ENCODE measurements at places on chromosomes 3 and 15.

DNA sequence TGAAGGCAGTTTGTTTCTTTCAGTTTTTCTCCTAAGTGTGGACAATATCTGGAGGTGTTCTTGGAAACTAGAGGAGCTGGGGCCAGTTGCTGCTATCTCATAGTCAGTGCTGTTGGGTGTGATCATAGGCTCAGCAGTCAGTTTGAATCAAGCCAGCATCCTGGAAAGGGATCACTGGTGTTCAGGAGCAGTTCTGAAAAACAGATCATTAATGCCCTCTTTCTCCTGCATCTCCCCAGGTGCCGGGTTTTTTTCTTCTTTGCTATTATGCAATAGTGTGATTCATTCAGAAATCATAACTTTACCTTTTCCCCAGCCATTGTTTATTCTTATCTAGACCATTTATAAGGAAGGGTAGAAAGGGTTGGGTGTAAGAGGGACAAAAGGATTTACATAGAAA, 24.0 kb downstream of the LNP1 start:
- DNase-seq: no peak

DNA sequence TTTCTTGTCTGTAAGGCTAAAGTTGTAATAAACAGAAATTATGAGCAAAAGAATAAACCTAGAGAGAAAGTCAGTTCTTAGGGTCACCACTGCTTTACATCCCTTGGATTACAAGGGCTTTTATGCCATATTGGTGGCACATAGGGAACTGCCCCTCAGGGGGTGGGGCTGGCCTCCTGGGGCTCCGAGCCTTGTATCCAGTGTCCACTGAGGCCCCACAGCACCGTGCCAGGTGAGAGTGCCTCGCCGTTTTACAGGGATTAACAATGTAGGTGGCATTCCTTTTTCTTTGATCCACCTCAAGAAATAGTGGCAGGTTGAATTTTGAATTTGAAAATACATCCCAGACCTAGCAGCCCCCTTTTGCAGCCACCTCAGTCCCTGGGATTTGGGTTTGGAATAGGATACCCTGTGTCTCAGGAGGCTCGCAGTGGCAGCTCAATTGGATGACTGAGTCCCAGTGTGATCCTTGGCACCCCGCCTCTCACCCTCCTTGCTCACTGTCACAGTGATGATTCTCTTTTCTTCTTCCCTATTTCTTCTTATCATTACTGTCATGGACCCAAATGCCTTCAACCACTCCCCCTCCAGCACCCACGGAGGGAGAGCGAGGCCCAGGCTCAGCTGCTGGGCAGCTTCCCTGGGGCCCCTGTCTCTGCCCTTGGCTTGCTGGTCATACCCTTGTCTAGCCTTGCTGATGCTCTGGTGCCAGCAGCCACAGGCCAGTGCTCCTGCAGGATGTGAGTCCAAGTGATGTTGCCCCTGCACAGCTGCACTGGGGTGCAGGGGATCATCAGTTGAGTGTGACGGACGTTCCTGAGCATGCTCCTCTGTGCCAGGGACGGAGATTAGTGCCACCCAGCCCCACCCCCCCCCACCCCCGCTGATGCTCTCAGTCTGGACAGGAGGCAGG, 137.9 kb downstream of the DNAJB8 start:
- no peak for DNase-seq

DNA sequence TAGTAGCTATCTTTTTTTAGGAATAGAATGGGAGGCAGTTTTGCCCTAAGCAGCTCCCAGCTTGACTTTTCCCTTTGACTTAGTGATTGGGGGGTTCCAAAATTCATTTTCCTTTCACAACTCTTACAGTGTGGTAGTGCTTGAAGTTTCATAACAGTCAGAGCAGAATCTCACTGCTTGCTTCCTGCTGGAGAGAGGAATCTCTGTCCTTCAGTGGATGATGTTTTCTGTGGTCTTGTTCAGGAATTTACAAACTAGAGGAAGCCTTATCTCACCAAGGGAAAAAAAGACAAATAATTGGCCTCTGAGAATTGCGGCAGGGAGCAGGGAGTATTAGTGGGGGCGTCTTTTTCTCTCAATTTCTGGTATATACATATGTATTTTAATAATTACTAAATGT, 326.6 kb upstream of the C2CD4B start:
- peak; percentile 23 for DNase-seq

GRCh38 chr3:110077093-110077492, 739.7 kb upstream of the DPPA4 start:
- DNase-seq: no peak

GRCh38 chr15:38228618-38229017, 24.0 kb upstream of the SPRED1 start:
- DNase-seq: no peak

- DNase-seq: peak; percentile 33
Observed at GRCh38 chr15:101092156-101092866, 159.5 kb downstream of the CHSY1 start.

- peak; percentile 14 for DNase-seq
Observed at GRCh38 chr3:15428539-15428938, 1.1 kb downstream of the EAF1 start.

DNA sequence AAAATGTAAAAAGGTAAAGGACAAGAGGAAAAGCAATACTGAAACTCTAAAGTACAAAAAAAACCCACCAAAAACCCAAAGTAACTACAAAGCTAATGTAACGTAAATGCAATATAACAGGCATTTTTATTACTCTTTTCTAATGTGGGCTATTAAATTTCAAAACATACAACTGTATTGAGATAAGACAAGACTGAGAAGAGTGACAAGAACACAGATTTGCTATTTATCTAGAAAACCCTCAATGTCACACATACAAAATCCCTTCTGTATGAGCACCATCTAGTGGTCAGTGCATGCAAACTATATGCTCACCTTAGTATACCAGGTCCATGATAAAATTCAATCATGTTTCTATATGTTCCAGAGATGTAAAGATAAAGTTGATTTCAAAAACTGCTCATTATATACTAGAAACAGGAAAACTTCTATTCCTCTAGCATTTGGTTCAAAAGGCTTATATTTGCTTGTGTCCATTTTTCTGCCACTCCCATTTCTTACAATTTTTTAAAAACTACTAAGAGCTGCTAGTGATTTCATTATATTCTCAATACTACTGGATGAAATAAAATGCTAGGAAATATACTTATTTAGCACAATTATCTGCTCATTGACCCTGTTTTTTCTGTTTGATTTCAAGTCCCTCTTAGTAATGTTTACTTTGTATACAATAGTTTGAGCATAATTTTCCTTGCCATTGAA, 111.4 kb downstream of the DLG1 start:
- peak; percentile 59 for DNase-seq

- DNase-seq: no peak
Observed at GRCh38 chr3:159451067-159451466, 537.6 kb upstream of the IL12A start.

DNA sequence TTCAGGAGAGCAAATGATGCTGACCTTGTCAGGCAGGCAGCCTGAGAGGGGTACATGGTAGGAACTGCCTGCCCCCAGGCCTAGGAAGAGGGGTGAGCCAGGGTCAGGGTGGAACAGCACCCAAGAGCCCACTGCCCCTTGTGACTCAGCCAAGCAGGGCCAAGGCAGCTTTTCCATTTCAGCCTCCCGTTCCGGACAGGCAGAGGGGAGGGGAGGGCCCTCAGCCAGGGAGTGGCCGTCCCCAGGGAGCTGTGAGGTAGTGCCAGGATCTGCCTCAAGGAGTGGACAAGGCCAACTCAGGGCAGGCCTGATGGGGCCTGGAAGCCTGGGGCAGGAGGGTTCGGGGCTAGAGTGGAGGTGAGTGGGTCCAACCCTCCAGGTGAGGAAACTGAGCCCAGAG, 5.1 kb upstream of the ANKRD63 start:
- no peak for DNase-seq

DNA sequence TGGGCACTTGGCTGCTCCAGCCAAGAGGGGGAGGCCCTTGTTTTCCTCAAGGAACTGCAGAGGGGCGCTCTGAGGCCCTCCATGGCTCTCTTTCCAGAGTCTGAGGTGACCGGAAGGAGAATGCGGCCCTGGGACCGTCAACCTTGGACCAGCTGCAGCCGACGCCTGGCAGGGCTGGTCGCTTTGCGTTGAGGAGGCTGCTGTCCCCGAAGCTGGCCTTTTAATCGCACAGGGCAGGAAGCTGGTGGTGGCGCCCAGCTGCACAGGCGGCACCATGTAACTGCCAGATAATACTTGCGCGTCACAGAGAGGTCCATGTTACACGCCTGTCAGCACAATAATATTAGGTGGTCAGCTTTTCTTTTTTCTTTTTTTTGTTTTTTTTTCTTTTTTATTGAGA, 875 bp upstream of the HLTF start:
- no peak for DNase-seq

- no peak for DNase-seq
Observed at GRCh38 chr3:186354100-186354499, 7.9 kb downstream of the DGKG start.

- peak; percentile 39 for DNase-seq
Observed at GRCh38 chr15:85583923-85584390, 203.6 kb downstream of the AKAP13 start.

DNA sequence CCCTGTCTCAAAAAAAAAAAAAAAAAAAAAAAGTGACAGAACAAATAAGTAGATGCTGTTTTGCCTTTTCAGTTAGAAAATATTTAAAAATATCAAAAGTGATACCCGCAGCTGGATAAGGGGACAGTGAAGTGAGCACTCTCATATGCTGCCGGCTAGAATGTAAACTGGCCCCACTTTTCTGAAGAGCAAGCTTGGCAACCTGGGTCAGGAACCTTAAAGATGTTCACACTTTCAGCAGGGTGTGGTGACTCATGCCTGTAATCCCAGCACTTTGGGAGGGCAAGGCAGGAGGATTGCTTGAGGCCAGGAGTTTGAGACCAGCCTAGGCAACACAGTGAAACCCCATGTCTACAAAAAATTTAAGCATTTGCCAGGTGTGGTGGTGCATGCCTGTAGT, 17.4 kb downstream of the FSD2 start:
- no peak for DNase-seq

GRCh38 chr3:147002721-147003120, 397.6 kb upstream of the PLSCR5 start:
- peak; percentile 52 for DNase-seq

GRCh38 chr3:120274739-120275167, 10.3 kb downstream of the GPR156 start:
- DNase-seq: peak; percentile 20

DNA sequence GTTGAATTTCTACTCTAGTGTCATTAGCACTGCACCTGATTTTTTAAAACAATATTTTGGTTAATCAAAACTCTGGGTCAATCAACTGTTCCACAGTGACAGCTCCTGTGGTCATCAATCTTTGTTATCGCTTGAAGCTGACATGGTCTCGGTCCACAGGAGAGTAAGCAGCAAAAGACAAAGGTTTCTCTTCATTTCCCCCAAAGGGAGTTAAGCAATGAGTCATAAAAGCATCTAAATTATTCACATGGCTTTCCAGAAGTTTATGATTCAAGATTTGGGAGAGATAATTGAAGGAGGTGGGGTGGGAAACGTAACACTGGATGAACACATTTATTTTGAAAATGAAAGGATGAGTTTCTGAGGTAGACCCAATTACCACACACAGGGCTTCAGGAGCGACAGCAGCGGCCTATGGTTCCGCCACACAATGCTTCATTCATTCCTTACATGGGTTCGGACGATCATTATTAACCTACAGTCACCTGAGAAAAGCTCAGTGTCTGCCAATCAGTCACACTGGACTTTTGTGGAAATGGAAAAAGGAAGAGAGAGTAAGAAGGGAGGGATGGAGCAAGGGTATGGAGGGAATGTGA, 505.1 kb downstream of the FHIT start:
- no peak for DNase-seq

GRCh38 chr3:4600493-4600892, 107.3 kb downstream of the ITPR1 start:
- no peak for DNase-seq

DNA sequence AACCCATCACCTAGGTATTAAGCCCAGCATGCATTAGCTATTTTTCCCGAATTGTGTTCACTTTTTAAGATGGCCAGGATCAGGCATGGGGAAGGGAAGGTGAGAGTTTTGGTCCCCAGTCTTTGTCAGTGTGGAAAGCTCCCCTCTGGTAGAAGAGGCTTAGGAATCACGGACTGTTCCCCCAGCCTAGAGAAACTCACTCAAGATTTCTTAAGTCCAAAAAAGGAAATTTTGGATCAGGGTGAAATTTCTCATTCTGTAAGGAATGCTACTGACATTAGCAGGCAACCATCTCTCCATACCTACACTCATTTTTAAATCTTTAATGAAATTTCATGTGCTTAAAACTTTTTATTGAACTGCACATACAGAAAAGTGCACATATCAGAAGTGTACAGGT, 70.3 kb upstream of the GALNT15 start:
- DNase-seq: no peak

- DNase-seq: peak; percentile 18
Observed at GRCh38 chr3:119529883-119530282, 29.5 kb downstream of the CD80 start.

DNA sequence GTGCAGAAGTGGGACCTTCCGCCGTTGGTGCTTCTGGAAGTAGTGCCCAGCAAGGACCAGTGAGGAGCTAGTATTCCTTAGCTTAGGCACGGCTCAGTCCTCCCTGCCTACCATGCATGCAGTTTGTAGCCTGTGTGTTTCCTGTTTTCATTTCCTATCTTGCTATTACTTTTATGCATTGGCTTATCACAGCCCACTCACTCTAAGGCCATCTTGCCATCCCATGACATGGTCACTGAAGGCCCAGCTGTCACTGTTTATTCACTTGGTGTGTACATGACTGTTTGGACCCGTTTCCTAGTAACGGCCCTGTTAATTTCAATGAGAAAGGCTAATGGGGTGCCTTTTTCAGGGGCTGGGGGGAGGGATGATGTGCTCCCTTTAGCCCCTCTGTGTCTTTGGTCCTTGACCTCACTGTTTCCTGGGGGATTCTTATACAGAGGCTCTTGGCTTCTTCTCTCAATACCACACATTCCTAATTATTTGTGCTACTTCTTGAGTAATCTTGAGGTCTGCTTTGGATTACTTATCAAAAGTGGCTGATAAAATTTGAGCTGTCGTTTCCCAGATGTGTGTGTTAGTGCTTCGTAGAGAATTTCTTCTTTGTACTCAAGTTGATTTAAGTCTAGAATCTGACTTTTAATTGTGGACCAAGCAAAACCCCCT, 24.5 kb upstream of the TRAK1 start:
- DNase-seq: peak; percentile 69

DNA sequence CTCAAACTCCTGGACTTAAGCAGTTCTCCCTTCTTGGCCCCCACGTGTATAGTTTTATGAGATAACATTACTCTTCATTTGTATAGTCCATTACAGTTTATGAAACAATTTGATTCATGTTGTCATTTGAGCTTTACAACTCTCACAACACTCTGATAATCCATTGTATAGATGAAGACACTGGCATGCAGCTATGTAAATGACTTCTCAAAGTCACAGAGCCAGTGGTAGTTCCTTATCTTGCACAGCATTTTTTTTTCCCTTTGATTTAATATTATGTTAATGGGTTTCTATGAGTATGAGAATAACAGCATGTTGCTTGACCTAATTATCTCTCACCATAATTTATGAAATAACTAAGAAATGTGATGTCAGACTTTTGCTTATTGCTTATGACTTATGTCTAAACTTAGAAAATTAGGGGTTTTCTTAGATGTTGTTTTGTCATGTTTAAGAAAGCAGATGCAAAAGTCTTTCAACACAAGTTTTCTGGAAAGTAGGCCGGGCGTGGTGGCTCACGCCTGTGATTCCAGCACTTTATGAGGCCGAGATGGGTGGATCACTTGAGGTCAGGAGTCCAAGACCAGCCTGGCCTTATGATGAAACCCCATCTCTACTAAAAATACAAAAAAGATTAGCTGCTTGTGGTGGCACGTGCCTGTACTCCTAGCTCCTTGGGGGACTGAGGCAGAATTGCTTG, 13.3 kb downstream of the VPS8 start:
- no peak for DNase-seq

Measured in astrocyte of the spinal cord (primary cell).